ENCODE measurements at places on chromosomes 12 and 14.

DNA sequence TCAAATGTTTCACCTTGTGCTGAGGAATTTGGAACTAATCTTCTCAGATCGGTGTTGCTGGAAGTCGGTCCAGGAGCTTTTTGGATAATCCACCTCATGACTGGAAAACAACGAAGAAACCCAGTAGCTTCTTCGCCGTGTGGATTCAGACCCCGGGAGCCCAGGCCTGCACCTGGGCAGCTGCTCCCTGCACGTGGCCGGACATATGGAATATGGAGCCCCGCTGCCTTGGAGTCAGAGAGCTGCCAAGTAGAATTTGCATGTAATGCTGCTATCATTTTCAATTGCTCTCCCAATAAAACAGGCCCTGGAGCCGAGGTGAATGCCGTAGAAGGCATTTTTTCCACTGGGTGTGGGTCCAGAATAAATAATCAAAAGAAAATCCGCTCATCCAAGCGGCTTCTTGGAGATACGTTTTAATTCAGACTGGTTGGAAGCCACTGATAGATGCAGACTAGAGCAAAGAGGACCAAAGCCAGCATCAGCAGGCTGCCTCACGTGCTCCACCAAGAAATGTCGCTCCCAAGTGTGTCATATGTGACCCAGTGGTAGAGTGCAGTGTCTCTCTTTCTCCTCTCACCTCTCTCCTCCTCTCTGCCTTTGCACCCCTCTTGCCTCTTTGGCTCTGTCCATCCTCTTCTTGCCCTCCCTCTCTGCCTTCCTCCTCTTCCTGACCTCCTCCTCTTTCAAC, 115.3 kb downstream of the ZNF664 start:
- no peak for DNase-seq
- no peak overlapping the region for H3K4me3 ChIP-seq
- no peaks in the 10 kb centered on the region for H3K27me3 ChIP-seq
- H3K27ac ChIP-seq: no peak overlapping the region
- no peaks in the 10 kb centered on the region for H3K36me3 ChIP-seq
- no peaks in the 10 kb centered on the region for H3K4me1 ChIP-seq

GRCh38 chr12:98606359-98606988, 13.0 kb downstream of the SLC25A3 start:
- H3K36me3 ChIP-seq: peaks cover 21% of the 10 kb centered on the region
- DNase-seq: no peak
- H3K4me3 ChIP-seq: no peak overlapping the region

GRCh38 chr12:123044351-123044750, 63.9 kb downstream of the ARL6IP4 start:
- peaks cover 22% of the 10 kb centered on the region for H3K4me1 ChIP-seq
- DNase-seq: no peak
- H3K36me3 ChIP-seq: no peaks in the 10 kb centered on the region
- H3K27ac ChIP-seq: peak overlapping the region; percentile 78

GRCh38 chr12:69442894-69443293, 27.3 kb upstream of the FRS2 start:
- no peaks in the 10 kb centered on the region for H3K4me1 ChIP-seq
- no peaks in the 10 kb centered on the region for H3K27me3 ChIP-seq
- no peak overlapping the region for H3K27ac ChIP-seq
- H3K4me3 ChIP-seq: no peak overlapping the region
- DNase-seq: no peak

GRCh38 chr12:30980955-30981662, 54.6 kb downstream of the TSPAN11 start:
- H3K27me3 ChIP-seq: no peaks in the 10 kb centered on the region
- H3K36me3 ChIP-seq: no peaks in the 10 kb centered on the region

DNA sequence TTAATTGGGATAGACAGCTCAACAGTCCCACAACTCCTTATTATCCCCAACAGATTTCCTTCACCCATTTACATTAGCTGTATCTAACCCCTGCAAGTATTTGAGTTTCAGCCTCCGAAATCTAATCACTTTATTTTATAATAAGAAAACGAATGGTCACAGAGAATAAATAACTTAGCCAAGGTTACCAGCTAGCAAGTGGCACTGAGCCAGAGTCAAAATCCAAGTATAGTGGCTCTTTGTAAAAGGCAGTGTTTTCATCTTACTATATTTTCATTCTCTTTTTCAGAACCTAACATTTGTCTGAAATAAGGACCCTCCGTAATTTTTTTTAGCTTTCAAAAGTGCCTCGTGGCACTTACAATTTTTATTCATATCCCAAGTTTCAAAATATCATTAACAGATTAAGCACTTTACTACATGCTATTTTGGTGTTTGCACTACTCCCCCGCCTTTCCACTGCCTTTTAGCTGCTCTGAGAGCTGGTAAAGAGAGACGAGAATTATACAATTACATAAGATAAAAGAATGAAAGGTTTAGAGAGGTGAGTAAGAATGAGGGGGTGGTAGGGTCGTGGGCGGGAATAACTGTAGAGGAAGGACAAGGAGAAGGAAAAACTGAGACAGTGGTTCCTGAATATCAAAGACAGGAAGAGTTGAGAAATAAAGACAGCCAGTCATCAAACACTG, 3.7 kb upstream of the USP15 start:
- H3K27me3 ChIP-seq: no peaks in the 10 kb centered on the region
- peaks cover 38% of the 10 kb centered on the region for H3K4me1 ChIP-seq
- peak overlapping the region; percentile 88 for H3K27ac ChIP-seq
- DNase-seq: peak; percentile 66
- peak overlapping the region; percentile 63 for H3K4me3 ChIP-seq
- H3K36me3 ChIP-seq: peaks cover 22% of the 10 kb centered on the region

GRCh38 chr12:42760550-42760949, 171.0 kb upstream of the PRICKLE1 start:
- no peaks in the 10 kb centered on the region for H3K4me1 ChIP-seq
- H3K27me3 ChIP-seq: no peaks in the 10 kb centered on the region
- no peak overlapping the region for H3K27ac ChIP-seq
- H3K36me3 ChIP-seq: no peaks in the 10 kb centered on the region

GRCh38 chr14:20934148-20934762, 21.0 kb upstream of the RNASE2 start:
- peak; percentile 70 for DNase-seq
- H3K27ac ChIP-seq: no peak overlapping the region
- no peaks in the 10 kb centered on the region for H3K27me3 ChIP-seq
- H3K36me3 ChIP-seq: no peaks in the 10 kb centered on the region
- H3K4me3 ChIP-seq: no peak overlapping the region

DNA sequence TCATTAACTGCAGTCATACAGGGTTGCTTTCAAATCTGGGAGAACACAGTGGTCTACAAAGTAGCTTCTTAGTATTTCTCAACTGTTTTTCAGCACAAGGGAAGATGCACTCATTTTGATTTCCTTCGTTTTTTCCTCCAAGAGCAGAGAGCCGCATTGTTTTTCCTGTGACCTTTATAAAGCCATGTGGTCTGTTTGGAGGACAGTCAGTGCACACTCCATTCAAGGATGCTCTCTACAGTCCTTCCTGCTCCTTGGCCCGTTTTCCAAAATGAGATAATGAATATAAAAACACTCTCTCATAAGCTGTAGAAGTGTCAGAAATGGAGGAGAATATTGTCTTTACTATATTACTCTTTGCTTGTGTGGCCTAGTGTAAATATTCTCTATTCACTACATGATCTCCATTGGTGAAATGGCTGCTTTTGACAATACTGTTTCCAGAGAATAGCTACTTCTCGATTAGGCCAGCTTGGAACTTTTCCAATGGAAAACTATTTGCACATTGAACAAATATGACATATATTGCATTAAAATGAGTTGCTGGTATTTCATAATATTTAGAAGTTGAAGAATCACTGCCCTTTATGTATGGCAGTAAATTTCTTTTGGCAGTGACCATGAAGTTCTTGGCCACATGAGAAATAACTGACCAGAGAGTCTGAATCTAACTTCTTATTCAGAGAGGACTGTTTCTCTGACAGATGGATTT, 393.1 kb upstream of the RGS6 start:
- peaks cover 3% of the 10 kb centered on the region for H3K36me3 ChIP-seq
- no peak overlapping the region for H3K4me3 ChIP-seq
- H3K27me3 ChIP-seq: no peaks in the 10 kb centered on the region
- peaks cover 24% of the 10 kb centered on the region for H3K4me1 ChIP-seq

GRCh38 chr12:28575593-28576205, 385.4 kb downstream of the CCDC91 start:
- no peak for DNase-seq
- no peak overlapping the region for H3K4me3 ChIP-seq
- H3K27ac ChIP-seq: no peak overlapping the region
- H3K36me3 ChIP-seq: no peaks in the 10 kb centered on the region

DNA sequence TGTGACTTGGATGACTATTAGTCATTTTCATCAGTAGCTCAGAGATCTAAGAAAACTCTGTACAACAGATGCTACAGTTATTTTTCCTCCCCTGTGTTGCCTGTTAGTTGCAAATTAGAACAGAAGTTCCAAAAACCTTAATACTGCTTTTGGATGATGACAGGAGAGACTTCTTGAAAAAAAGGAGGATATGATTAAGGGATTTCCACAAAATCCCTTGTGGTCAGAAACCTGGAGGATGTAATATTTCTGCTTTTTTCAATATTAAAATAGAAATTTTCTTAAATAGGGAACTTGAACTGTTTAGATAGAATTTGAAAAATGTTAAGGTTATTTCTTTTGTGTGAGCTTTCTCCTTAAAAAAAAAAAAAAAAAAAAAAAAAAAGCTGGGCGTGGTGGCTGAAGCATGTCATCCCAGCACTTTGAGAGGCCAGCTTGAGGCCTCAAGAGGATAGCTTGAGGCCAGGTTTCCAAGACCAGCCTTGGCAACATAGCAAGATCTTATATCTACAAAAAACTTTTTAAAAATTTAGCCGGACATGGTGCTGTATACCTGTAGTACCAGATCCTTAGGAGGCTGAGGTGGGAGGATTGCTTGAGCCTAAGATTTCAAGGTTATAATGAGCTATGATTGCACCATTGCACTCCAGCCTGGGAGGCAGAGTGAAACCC, 14.1 kb downstream of the CMAS start:
- DNase-seq: no peak
- no peak overlapping the region for H3K27ac ChIP-seq
- H3K4me1 ChIP-seq: no peaks in the 10 kb centered on the region
- H3K36me3 ChIP-seq: peaks cover 41% of the 10 kb centered on the region
- H3K4me3 ChIP-seq: no peak overlapping the region
- no peaks in the 10 kb centered on the region for H3K27me3 ChIP-seq

DNA sequence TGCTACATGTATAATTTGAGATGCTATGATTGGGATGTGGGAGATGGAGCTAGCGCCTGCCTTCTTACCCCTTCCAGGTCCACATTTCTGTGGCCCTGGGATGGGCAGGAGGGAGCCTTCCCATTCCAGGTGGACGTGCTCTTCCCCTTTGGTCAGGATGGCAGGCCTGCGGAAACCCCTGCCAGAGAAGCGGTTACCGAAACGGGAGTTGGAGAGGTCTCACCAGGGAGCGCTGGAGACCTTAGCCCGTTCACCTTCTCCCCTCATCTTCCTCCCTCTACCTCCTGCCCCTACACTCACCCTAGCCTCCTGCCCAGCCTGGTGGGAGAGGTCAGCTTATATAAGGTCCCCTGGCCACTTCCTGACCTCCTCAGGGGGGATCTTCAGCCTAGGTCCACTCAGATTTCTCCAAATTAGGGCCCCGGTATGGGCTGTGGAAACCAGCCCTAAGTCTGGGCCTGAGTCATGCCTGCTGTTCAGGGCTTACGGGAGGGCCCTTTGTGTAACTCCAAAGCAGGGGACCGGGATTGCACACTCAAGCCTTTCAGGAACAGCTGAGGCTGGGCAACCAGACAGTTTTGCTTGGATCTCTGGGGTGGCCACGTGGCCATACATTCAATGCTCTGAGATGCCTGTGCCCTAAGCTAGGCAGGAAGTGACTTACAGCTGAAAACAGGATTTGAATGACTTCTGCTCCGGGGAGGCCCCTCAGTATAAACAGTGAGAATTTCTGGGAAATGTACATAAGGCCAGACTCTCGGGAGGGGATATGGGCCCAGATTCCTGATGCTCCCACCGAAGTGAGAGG, 10.2 kb upstream of the MEG3 start:
- H3K27me3 ChIP-seq: no peaks in the 10 kb centered on the region
- DNase-seq: no peak
- no peaks in the 10 kb centered on the region for H3K36me3 ChIP-seq
- H3K4me3 ChIP-seq: no peak overlapping the region

DNA sequence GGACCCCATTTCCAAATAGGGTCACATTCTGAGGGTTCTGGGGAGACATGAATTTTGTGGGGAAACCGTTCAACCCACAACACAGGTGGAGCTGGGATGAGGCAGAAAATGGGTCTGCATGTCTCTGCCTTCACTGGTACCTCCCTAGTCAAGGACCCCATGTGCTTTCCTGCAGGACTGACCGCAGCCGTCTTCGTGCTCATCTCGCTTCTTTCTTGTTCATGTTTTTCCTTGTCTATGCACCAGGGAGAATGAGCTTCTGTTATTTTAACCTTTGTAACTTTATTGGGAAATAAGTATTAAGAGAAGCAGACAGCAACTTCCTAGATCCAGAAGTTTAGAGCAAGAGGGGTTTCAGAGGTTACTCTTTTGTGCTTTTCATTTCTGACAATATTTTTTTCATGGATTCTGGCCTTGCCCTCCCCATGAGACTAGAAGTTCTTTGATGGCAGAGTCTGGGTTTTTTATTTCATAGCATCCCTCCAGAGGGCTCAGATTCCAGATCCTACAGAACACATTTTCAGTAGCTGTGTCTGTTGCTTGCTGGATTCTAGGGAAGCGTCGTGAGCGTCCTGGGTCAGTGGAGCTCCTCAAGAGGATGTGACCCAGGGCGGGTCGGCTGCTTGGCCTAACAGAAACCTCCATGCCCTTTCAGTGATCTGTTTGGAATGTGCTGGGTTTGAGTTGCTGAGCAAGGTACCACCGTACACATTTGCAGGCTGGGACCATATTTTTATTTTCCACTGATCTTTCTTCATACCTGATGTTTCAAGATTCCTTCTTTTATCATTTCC, 104.2 kb downstream of the ADGRD1 start:
- no peak overlapping the region for H3K27ac ChIP-seq
- H3K4me1 ChIP-seq: peaks cover 5% of the 10 kb centered on the region
- no peaks in the 10 kb centered on the region for H3K36me3 ChIP-seq

DNA sequence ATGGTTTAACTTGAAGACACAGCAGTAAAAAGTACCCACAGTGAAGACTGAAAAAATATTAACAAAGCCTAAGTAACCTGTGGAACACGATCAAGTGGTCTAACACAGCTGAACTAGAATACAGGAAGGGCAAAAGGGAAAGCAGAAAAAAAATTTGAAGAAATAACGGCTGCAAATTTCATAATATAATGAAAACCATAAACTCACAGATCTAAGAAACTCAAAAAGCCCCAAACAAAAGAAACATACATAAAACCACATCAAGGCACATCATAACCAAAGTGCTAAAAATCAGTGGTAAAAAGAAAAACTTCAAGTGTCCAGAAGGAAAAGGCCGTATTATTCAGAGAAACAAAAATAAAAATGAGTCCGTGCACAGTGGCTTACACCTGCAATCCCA, 30.9 kb downstream of the SPPL3 start:
- DNase-seq: no peak
- H3K36me3 ChIP-seq: no peaks in the 10 kb centered on the region
- no peak overlapping the region for H3K27ac ChIP-seq
- no peak overlapping the region for H3K4me3 ChIP-seq
- H3K27me3 ChIP-seq: no peaks in the 10 kb centered on the region

All from activated CD4-positive, alpha-beta T cell treated with anti-CD3 and anti-CD28 coated beads, Interleukin-2, amount 10 ng/mL, durations not matched to agents 24 days and 14 days (primary cell).